ENCODE measurements at places on chromosomes 1 and 21.

GRCh38 chr1:197663162-197663953, 111.9 kb downstream of the DENND1B start:
- no peak for DNase-seq

DNA sequence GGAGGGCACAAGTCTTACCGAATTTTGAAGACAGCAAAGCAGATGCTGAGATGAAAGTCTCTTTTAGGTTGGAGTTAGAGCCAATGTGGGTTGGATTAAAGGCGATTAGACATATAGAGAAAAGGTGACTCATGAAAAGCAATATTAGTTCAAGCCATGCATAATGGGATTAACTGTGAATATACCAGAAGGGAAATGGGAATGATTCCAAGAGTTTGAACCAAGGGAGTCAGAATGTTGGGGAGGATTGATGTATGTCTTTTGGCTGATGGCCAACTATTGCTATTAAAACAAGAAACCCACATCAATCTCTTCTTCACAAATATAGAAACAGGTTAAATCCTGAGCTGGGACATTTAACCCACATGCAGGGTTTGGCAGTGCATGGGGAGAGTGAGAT, 1.2 kb downstream of the HMGCS2 start:
- no peak for DNase-seq

DNA sequence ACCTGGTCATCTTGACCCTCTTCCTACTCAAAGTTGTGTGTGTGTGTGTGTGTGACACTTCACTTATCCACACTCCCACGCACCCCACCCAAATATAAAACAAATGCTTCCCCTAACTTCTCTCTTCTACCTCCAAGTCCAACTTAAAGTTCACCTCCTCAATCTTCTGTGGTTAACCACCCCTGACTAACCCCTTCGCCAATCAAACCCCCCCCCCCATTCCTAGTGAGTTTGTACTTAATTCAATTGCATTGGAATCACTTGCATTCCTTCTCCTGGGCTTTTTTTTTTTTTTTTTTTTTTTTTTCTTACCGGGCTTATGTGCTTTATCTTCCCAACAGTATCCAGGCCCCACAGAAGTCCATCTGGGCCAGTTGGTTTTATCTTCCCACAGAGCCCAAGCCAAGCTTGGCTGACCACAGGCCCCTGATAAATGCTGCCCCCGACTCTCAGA, 78.4 kb downstream of the CD58 start:
- DNase-seq, result no peak

DNA sequence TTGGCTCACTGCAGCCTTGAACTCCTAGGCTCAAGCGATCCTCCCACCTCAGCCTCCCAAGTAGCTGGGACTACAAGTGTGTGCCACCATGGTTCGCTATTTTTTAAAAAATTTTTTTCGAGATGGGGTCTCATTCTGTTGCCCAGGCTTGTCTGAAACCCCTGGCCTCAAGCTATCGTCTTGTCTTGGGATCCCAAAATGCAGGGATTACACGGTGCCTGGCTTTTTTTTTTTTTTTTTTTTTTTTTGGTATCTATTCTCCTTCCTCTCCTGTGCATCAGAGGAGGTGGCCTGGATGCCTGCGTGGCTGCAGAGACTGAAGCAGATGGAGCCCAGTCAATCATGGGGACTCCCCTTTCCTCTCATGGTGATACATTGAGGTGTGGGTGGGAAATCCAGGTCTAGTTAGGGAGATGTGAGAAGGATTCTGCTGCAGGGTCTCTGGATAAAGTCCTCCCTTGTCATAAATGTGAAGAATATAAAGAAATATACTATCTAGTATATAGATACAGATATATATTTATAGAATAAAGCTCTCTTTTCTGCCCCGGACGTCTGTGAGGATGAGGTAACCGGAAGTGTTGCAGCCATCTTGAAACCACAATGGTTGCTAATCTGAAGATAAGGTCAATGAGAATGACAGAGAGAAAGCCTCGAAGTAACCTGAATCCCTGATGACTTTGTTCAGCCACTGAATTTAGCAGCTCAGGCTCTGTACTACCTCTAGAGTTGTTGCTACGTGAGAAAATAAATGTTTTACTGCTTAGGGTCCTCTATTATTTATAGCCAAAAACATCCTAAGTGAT, 19.5 kb upstream of the RGSL1 start:
- no peak for DNase-seq

DNA sequence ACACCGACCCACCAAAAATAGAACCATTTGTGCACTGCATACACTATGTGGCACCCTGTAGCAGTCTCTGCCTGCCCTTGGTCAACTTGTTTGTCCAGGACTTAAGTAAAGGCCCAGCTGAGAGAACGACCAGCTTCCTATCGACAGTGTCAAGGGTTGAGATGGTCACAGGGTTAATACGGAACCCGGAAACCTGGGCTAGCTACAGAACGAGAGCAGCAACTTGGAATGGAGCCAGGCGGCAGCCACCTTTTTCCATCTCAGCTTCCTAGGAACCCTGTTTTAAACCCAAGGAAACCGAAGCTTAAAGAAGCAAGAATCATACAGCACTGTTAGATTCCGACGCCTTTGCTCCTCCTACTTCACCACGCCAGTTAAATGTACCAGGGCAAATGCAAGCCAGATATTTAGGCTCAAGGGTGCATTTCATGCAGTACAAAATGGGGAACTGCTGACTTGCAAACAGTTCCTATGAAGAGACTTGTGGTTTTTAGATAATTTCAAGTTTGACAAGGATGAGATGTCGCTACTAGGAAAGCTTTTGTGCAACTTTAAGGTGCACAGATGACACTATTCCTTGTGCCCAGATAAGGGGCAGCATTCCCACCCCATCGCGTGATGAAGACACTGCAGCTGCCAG, 35.5 kb downstream of the SLC66A1 start:
- no peak for DNase-seq

- no peak for DNase-seq
Observed at GRCh38 chr1:17139637-17140036, 20.4 kb upstream of the PADI2 start.

DNA sequence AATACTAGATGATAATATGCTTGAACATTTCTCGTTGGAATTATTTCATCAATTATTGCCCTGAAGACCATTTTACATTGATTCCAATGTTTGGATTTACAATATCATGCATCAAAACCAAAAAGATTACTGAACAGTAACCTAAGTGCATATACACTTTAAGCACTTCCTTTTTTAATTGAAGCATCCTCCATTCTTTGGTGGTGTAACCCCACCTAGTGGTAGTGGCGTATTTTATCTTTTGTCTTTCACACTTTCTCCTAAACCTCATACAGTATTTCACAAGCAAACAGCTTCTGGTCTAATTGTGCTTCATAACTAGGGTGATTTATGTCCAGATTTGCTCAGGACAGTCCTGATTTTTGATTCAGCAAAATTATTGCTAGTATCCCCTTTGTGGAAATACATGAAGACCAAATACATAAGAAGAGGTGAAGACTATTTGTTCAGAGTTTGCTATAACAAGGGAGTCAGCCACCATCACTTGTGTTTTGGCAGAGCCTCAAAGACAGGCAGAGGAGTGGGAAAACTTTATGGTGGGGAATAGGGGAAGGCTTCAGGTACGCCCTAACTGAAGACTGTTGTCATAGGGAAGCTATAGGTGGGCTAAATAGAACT, 3.4 kb upstream of the NVL start:
- DNase-seq, result no peak

DNA sequence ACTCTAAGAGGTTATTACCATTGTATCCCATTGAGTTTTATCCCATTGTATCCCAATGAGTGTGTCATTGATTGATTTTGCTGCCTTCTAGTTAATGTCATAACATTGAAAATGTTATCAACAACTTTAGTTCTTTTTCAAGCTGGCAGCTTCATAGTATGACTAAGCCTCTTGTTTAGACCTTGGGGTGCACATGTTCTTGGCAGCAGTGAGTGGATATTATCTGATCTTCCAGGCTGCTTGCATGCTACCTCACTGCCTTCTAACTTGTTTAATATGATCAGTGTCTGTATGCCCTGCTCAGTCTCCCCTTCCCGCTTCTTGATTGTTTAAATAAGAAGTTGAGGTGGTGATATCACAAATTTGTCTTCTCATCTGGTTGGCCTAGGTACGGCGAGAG, 24.6 kb downstream of the NTPCR start:
- DNase-seq, result no peak

DNA sequence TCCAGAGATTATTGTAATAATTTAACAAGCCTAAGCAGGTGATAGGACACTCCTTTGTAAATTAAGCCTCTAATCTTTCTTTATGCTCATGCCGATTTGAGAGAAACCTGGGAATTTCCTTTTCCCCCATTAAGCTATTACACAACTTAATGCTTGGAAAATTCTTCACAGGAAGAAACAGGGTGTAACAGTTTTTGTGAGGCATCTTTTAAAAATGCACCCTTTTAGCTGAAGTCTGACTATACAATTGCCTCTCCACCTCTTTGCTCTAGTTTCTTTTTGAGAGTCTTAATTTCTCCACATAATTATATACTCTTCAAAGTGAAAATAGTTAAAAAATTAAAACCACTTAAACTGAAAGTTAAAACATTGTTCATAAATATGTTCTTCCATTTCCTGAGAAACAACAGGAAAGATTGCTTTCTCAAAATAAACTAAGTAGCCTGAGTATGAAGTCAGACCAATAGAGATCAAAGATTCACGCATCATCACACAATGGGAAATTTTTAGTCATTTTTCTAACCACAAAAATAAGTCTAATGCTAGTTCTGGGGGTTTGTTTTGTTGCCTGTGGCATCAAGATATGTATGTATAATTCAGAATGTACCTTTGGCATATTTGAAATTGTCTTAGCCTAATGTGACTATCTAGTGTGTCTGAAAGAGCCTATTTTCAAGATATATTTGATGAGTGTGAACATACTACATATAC, 34.7 kb downstream of the LRRC8D start:
- DNase-seq, result no peak

- no peak for DNase-seq
Observed at GRCh38 chr1:10806966-10807365, 10.5 kb upstream of the CASZ1 start.

DNA sequence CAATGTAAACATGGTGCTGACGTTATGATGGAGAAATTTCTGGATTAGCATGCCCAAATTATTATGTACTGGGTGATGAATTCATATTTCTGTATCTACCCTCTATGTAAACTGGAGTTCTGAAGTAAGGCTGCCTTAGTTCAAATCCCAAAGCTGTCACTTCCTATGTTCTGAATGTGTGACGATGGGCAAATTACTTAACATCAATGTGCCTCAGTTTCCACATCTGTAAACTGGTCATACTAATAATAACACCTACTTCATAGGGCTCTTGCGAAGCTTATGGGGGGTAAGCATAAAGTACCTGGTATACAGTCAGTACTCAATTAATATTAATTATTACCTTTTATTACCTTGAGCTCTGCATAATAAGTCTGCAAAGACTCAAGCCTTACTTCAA, 45.6 kb downstream of the SLC30A10 start:
- no peak for DNase-seq

- peak; percentile 28 for DNase-seq
Observed at GRCh38 chr21:26732432-26733221, 112.6 kb downstream of the ADAMTS1 start.

DNA sequence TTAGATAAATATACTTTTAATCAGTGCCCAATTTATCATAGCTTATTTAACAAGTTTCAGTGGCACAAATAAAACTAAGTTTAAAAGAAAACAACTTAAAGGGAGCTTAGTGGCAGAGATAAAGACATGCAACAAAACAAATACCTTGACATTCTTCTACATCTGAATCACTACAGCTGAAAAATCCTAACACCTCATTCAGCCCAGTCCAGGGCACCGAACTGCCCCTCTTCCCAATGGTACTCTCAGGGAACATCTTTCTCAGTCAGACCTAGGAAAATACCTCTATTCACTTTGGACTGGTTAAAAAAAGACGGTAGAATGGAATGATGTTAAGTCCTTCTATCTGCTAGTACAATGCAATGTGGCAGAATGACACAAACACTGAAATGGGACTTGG, 8.3 kb downstream of the OTUD7B start:
- DNase-seq, result no peak

- no peak for DNase-seq
Observed at GRCh38 chr1:169877800-169878491, 15.8 kb downstream of the SCYL3 start.

DNA sequence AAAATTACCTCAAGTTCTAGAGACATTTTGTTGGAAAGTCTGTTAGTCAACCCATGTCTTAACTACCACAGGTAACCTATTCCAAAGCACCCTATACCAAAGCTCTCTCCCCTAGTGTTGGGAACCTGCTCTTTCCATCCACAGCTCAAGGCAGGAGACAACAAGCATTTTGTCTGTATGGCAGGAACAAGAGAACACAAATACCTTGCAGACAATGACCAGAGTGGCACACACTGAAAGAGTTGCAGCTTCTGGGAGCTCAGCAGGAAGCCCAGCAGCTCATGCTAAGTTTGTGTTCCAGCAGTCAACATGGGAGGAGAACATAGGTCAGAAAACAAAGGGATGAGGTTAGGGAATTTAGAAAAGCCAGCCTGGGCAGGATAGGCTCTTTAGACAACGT, 300.8 kb downstream of the HHIPL2 start:
- DNase-seq, result no peak

- DNase-seq, result no peak
Observed at GRCh38 chr1:177023726-177024125, 140.8 kb downstream of the ASTN1 start.

DNA sequence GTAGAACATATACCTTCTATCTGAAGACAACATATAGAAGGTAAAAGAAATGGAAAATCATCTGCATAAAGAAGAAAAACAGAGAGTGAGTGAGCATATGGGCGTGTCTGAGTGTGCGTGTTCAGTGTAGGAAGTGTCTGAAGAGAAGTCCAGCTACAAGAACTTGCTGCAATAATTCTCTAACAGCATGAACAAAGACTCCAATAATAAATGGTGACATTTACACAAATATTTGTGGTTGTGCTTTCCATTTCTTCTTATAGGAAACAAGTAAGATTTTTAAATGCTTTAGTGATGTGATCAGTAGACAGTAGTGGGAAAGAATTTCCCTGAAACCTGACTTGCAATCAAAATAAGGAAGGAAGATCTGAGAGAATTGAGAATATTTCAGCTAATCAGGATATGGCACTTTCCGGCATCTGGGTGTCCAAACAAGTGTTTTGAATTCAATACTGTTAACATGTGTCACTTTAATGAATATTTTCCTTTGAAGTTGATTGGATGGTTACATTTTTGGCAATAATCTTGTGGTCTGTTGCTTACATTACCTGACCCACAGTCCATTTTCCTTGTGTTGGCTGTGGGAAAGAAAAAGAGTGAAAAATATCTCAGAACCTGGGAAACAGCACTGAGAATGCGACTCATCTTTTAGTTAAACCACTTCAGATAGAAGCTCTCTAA, 154.0 kb downstream of the TGFB2 start:
- DNase-seq, result no peak

- DNase-seq, result no peak
Observed at GRCh38 chr1:157400766-157401165, 151.5 kb downstream of the FCRL5 start.
